ENCODE measurements at places on chromosomes 7 and 10. TPM values are rescaled to one million over a fixed set of nuclear protein-coding genes. Genes with fewer than 3 reads are reported as not detected.
A peak's percentile ranks its signal among the peaks of the same experiment; 100 is the strongest.

DNA sequence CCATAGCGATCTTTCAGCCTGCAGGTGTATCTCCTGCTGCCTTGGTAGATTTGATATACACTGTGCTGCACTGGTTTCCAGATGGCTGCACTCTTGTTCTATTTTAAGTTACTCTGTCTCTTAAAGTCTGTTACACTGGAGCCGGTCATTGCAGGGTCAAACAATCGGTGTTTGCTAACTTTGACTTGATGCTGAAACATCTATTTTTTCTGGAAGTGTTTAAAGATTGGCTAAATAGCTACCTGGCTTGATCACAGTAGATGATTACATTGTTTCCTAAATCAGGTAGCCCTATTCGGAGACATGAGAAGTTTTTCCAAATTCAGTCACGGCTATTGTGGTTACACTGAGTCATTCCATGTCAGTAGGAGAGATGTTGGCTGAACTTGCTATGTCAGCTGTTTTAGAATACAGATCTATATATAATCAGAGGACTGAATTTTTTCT is 574.8 kb downstream of the ETV1 start:
- DNase-seq = no peak

GRCh38 chr7:39720586-39720985 is 97.2 kb downstream of the RALA start:
- DNase-seq = peak; percentile 90

GRCh38 chr10:69959911-69960310 is 92.7 kb upstream of the MACROH2A2 start:
- DNase-seq = no peak

SUN3 gene
- not detected for polyA plus RNA-seq

All from small intestine (tissue), 16 donors.